Posterior cingulate gyrus (tissue), 11 donors: ENCODE measurements at places on chromosomes 2 and 18.

DNA sequence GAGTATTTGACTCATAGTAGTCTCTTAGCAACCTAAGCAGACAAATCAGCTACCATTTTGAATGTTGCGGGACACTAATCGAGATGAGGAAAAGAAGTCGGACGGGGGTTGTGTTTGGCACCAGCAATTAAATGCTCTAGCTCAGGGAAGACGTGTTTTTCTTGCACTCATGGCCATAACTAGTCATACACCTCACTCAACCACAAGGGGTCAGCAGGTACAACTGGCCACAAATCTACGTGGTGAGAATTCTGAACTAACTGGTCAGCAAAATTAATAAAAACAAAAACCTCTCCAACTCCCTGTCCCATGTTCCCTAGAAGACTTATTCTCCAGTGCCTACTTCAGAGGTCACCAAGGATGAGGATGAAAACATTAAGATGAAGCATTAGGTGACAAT, 1467.8 kb downstream of the DPP10 start:
- no peak for DNase-seq

GRCh38 chr2:28199995-28200679, 192.5 kb upstream of the FOSL2 start:
- DNase-seq: no peak

- DNase-seq: no peak
Observed at GRCh38 chr2:42965196-42965595, 172.8 kb upstream of the HAAO start.

GRCh38 chr2:95761556-95761955, 169.8 kb downstream of the TRIM43 start:
- DNase-seq: no peak
